Naive thymus-derived CD4-positive, alpha-beta T cell (primary cell): ENCODE measurements at places on chromosomes 7 and 10. TPM values are rescaled to one million over a fixed set of nuclear protein-coding genes. Genes with fewer than 3 reads are reported as not detected.

DNA sequence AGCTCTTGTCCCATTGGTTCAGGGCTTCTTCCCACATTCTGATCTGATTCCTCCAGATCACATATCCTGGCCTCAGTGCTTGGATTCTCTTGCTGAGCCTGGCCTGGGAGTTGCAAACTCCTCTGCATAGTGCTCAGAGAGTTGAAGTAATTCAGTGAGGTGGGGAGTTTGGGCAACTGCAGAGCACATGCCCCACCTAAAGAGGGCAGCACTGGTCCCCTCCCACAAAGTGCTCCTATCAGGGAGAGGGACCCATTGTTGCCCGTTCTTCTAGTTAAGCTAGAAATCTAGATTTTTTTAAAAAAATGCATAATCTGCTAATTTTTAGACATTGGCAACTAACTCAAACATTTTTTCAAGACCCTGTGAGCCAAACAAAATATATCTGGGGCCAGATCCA is 45.1 kb downstream of the CHN2 start:
- no peaks in the 10 kb centered on the region for H3K36me3 ChIP-seq
- H3K27me3 ChIP-seq: no peaks in the 10 kb centered on the region
- H3K27ac ChIP-seq: no peak overlapping the region
- DNase-seq: no peak
- H3K4me1 ChIP-seq: peaks cover 7% of the 10 kb centered on the region

DNA sequence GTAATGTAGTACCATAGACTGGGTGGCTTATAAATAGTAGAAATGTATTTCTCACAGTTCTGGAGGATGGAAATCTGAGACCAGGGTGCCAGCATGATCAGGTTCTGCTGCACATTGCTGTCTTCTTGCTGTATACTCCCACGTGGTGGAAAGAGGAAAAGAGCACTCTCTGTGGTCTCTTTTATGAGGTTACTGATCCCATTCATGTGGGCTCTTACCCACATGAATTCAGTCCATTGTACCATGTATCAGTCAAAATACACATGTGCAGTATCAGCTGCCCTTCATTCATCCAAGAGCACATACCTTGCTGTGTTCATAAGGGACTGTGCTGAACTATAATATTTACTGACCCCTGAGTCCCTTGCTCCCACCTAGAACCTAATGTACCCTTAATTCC is 17.1 kb downstream of the PNLIPRP2 start:
- no peaks in the 10 kb centered on the region for H3K27me3 ChIP-seq
- no peak overlapping the region for H3K4me3 ChIP-seq
- H3K27ac ChIP-seq: no peak overlapping the region

DNA sequence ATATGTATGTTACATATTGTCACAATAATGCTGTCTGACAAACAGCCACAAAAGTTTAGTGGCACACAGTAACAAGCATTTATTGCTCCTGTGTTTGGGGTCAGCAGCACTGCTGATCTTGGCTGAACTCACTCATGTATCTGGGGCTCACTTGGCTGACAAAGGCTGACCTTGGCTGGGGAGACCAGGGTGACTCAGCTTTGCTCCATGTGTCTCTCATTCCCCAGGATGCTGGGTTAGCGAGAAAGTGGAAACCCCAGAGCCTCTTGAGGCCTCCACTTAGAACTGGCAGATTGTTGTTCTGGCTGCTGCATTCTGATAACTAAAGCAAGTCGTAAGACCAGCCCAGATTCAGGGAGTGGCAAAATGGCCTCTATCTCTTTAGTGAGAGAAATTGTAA is 217.3 kb upstream of the HABP2 start:
- H3K27me3 ChIP-seq: no peaks in the 10 kb centered on the region
- H3K27ac ChIP-seq: no peak overlapping the region
- no peaks in the 10 kb centered on the region for H3K36me3 ChIP-seq

DNA sequence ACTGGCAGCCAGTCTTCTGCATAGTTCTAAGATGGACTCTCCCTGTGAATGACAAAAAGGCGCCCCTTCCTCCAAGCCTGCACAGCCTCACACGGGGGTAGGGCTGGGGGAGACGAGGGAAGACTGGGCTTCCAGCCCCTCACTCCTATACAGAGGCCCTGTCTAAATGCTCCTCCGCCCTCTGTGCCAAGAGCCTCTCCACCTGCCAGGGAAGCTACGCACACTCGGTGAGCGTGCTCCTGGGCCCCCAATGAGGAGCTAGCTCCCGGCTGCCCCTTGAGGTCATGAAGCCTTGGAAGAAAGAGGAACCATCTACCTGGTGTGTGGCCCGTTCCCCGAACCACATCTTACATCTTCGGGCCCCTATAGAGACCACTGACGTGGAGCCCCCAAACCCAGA is 54.8 kb downstream of the CRTAC1 start:
- no peak overlapping the region for H3K4me3 ChIP-seq
- no peak for DNase-seq
- H3K4me1 ChIP-seq: no peaks in the 10 kb centered on the region
- H3K27ac ChIP-seq: no peak overlapping the region

DNA sequence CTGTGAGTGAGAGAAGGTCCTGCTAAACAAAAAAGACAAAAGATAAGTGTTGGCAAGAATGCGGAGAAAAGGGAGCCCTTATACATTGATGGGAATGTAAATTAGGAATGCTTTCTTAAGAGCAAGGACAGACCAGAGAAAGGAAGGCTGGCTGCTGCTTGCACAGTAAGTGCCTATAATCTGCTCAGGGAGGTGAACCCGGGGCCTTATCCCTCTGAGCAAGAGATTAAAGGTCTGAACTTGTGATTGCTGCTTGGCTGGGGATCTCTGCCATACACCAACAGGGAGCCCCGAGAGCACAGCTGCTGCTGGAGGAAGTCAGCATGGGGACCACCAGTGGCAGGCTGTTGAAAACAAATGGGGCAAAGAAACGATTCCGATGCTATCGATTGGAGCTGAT is 32.0 kb upstream of the CRTAC1 start:
- no peaks in the 10 kb centered on the region for H3K27me3 ChIP-seq
- no peak for DNase-seq
- H3K4me3 ChIP-seq: no peak overlapping the region
- no peaks in the 10 kb centered on the region for H3K4me1 ChIP-seq

DNA sequence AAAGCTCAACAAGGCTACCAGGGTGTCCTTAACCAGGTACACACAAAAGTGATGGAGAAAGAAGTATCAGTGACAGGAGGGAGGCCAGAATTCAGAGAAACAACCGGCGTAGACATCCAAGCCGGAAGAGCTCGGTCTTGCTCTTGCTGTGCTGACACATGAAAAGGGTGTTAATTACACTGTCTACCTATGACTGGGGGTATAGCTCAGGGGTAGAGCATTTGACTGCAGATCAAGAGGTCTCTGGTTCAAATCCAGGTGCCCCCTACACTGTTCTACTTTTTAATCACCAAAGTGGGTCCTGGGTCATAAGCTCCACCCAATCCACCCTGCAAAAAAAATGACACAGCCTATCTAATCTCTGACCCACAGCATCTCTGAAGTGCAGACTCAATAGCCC is 86.9 kb upstream of the ZNF746 start:
- H3K36me3 ChIP-seq: peaks cover 7% of the 10 kb centered on the region
- H3K4me3 ChIP-seq: no peak overlapping the region
- H3K27me3 ChIP-seq: no peaks in the 10 kb centered on the region
- no peak overlapping the region for H3K27ac ChIP-seq

GRCh38 chr10:93576888-93577287 is 10.4 kb downstream of the FFAR4 start:
- no peaks in the 10 kb centered on the region for H3K4me1 ChIP-seq
- no peak overlapping the region for H3K27ac ChIP-seq
- DNase-seq: no peak
- H3K4me3 ChIP-seq: no peak overlapping the region
- peaks cover 3% of the 10 kb centered on the region for H3K27me3 ChIP-seq
- no peaks in the 10 kb centered on the region for H3K36me3 ChIP-seq

DNA sequence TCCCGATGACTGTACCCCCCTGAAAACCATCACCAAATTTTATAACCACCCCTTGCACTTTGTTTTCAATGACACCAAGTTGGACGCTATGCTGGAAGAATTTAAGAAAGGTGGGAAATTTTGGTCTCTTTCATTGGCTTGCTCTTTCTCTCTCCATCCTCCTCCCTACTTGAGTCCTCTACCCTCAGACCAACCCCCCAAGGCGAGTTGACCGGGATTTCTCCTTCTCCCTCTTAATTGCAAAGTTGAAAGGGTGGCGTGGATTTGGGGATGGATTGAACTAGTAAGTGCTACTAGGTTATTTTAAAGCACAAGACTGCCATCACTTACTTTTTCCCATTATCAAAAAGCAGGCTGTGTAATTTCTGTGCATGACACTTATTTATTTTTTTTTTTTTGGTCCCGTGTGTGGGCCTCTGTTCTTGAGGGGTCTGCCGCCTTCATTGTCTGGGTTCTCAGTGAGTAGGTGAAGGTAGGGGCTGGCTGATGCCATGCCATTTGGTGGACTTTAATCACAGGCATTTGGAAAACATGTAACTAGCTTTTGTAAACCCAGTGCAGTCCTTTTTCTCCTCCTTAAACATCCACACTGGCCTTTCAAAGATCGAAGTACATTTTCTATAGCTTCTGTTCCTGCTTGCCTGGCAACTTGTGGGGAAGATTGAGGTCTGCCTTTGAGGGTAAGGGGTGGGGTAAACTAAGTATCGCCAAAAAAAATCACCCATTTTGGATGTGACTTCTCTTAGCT is 2.1 kb downstream of the CNNM2 start:
- no peaks in the 10 kb centered on the region for H3K36me3 ChIP-seq
- no peak for DNase-seq
- no peaks in the 10 kb centered on the region for H3K27me3 ChIP-seq
- H3K4me1 ChIP-seq: peaks cover 37% of the 10 kb centered on the region
- H3K27ac ChIP-seq: no peak overlapping the region

DNA sequence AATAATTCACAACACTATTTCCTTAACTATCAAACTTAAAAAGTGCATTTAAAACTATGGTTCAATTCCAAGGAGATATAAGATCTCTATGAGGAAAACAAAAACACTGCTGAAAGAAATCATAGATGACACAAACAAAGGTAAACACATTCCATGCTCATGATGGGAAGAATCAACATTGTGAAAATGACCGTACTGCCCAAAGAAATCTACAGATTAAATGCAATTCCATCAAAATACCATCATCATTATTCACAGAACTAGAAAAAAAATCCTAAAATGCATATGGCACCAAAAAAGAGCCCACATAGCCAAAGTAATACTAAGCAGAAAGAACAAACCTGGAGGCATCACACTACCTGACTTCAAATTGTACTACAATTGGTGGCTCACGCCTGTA is 159.9 kb upstream of the EEPD1 start:
- H3K27ac ChIP-seq: no peak overlapping the region
- no peaks in the 10 kb centered on the region for H3K4me1 ChIP-seq
- no peak overlapping the region for H3K4me3 ChIP-seq
- H3K36me3 ChIP-seq: no peaks in the 10 kb centered on the region
- DNase-seq: no peak
- no peaks in the 10 kb centered on the region for H3K27me3 ChIP-seq

DNA sequence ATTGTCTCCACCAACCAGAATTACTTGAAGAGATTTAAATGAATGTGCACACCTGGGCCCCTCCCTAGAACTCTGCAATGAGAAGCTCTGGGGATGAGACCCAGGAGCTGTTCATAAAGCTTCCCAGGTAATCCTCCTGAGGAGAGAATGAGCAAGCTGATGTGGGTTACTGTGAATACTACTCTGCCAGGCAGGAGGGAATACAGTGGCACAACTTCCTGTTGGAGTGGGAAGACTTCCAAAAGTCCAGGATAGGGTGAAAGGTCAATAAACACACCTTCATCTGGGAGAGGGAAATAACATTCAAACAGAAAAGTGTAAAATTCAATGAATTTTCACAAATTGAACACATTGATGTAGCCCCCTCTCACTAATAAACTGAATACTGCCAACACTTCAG is 351.4 kb downstream of the ABCA13 start:
- H3K27ac ChIP-seq: no peak overlapping the region
- no peaks in the 10 kb centered on the region for H3K27me3 ChIP-seq
- H3K36me3 ChIP-seq: no peaks in the 10 kb centered on the region
- H3K4me3 ChIP-seq: no peak overlapping the region

GRCh38 chr7:104209063-104209462 is 1.2 kb upstream of the ORC5 start:
- no peaks in the 10 kb centered on the region for H3K27me3 ChIP-seq
- peaks cover 15% of the 10 kb centered on the region for H3K4me1 ChIP-seq
- DNase-seq: no peak
- H3K4me3 ChIP-seq: no peak overlapping the region
- no peak overlapping the region for H3K27ac ChIP-seq

DNA sequence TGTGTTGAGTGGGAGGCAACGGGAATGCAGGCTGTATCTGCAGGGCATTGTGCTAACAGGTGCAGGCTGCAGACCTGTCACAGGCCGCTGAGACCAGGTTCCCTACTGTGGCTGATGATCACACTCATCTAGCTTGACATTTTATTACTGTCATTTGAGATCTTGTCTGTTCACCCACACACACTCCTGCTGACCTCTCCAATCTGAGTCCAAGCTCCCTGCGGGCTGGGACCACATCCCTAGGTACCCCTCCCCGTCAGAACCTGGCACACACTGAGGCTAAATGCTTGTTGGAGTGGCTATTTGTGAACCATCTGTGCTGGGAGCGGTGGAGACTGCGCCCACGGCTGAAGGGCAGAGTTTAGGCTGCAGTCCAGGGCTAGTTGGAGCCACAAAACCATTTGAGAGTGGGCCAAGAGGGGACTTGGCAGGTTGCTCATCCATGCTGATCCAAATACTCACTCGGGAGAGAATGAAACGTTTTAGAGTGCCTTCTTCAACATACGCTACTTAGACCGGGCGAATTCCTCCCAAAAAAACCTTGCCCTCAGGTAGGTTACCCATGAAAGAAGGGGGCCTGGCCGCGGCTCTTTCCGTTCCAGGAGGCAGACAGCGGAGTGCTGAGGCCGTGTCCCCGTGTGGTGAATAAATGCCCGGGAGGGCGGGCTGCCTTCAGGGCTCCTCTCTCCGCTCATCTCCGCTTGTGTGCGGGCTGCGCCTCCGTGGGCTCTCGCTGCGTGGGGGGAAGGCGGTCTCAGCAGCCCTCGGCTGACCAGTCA is 164.4 kb downstream of the RGS10 start:
- H3K27ac ChIP-seq: no peak overlapping the region
- H3K4me1 ChIP-seq: no peaks in the 10 kb centered on the region
- peaks cover 24% of the 10 kb centered on the region for H3K36me3 ChIP-seq
- no peak for DNase-seq
- H3K4me3 ChIP-seq: no peak overlapping the region

- H3K27ac ChIP-seq: no peak overlapping the region
- DNase-seq: no peak
- H3K4me1 ChIP-seq: no peaks in the 10 kb centered on the region
- H3K36me3 ChIP-seq: no peaks in the 10 kb centered on the region
- H3K4me3 ChIP-seq: no peak overlapping the region
These were observed 192.1 kb downstream of the WDR11 start for GRCh38 chr10:121043124-121043849.

POMZP3 gene
- 19.9 TPM for polyA plus RNA-seq

C10orf67 gene
- not detected for polyA plus RNA-seq

SLIT1 gene
- polyA plus RNA-seq: not detected

FFAR4 gene
- not detected for polyA plus RNA-seq

KLF6 gene
- 153 TPM for polyA plus RNA-seq

EMX2 gene
- not detected for polyA plus RNA-seq

COL17A1 gene
- not detected for polyA plus RNA-seq

HTR7 gene
- polyA plus RNA-seq: not detected

DENND2A gene
- not detected for polyA plus RNA-seq
